Activated CD8-positive, alpha-beta memory T cell treated with anti-CD3 and anti-CD28 coated beads for 48 hours (primary cell): ENCODE measurements at places on chromosomes 16 and 17.

DNA sequence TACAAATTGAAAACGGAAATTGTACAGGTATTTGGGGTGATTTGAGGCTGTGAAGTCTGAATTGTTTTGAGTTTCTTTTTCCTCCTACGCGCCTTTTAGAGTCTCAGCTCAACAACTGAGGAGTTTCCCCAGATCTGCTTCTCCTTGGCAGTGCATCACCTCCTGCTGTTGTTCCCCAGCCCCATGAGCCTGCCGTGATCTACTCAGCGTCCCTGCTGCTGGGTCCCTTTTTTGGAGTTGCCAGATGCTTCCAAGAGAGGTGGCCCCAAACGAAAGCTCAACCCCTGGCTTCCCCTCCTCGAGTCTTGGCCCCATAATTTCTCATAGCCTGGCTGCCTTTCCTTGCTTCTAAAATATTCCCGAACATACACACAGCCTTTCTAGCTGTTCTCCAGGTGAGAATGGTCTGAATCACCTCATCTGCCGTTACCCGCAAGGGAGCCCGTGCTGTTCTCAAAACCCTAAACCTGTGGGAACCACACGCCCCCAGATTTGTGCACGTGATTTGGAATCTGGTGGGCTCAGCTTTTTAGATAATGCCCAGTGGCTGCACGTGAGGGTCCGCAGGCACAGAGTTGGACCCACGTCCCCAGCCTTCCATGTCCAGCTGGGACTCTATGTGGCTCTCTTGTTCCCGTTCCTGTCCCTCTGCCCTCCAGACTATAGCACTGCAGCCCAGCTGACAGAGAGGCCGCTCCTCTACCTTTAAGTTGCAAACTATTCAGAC is 179.1 kb upstream of the CHMP6 start:
- DNase-seq, result no peak

DNA sequence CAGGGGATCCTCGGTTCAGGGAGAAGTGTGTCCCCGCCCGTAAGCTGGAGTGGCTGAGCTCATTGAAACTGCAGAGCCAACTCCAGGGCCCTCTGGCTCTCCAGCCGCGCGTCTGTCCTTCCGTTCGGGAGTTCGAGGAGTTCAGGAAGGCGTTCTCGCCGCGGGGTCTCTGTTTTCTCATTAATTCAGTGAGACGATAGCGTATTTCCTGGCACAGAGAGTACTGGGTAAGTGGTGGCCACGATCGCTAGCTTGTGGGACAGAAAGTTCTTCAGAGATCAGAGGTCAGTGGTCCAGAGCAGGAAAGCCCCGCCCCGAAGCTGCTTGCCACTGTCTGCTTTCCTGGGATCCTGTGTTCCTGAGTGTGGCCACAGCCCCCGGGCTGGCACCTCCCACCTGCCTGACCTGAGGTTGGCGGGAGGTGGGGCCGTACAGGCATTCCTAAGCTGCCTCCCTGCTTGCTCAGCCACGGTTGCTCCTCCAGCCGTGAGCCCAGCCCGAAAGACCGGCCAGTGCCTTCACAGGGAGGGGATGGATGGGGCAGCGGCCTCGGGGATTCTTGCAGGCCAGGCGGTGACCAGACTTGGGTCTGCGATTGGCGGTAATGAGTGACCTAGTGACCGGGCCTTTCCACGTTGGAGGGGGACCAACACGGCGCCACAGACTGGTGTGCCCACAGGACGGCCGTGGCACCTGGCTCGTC is 8.9 kb downstream of the BAIAP2 start:
- no peak for DNase-seq

DNA sequence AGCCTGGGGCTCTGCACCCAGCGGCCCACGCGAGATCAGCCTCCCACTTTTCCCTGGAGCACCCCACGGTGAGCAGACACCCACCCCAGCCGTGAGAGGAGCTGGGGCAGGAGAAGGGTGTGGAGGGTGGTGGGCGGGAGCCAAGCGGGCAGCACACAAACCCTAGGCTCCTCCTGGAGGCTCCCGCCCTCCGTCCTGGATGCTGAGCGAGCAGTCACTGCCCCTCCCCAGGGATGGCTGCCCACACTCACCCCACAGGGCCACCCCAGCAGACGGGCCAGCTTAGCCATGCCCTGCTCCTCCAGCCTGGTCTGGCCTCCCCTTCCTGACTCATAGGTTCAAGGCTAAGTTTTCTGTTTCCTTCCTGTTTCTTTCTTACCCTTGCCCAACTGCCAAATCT is 15.7 kb upstream of the ABCC3 start:
- no peak for DNase-seq

- no peak for DNase-seq
These were observed 2.3 kb upstream of the RSKR start for GRCh38 chr17:28616281-28616680.

GRCh38 chr16:1097800-1098199 is 1.8 kb upstream of the C1QTNF8 start:
- no peak for DNase-seq

DNA sequence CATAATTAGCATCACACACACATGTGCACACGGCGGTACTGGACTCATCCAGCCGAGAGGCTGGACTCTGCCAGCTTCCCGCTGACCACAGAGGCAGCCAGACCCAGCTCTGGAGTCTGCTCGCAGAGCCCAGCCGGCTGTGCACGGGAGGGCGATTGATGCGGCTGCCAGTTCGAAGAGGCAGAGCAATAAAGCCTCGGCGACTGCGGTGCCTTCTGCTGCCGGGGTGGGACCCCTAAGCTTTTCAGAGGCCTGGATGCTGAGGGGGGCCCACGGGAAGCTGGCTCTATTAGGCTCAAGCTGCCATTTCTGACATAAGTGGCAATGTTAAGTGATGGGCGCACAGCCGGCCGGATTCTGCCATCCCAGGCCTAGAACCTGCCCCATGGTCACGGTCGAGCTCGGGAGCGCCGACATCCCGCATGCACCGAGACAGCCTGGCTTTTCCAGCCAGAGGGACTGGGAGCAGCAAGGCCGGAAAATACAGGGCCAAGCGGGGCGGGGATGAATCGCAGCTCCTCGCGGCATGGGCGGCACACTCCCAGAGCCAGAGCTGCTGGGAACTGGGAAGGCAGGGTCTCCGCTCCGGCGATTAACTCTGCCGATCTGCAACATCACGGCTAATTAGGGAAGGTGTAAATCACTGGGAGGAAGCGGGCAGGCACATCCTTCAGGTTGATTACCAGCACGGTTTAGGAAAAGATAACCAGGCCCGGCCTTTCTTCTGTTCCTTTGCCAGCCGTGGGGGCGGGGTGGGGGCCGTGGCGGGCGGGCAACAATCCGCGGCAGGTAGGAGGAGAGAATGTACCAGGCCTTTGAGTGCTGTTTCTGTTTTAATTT is 57.7 kb downstream of the TBC1D16 start:
- DNase-seq, result no peak

DNA sequence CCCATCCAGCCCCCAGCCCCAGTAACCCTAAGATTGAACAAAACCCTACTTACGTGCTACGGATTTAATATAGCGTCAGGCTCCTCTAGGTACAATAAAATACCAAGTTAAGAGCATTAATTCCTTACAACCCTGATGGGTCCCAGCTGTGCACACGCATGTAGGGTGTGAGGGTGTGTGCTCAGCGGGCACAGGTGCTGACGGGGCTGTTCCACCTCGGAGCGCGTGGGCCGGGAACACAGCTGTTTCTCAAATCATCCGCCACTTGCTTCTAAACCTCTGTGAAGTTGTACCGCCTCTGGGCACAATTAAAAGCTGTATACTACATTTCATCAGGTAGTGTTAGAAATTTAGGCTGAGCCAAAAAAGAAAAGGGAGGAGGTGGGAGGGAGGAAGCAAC is 478.6 kb downstream of the MAF start:
- DNase-seq, result no peak

GRCh38 chr16:2072926-2073325 is 25.1 kb downstream of the TSC2 start:
- no peak for DNase-seq
